ENCODE measurements at places on chromosomes 1 and 21. TPM values are rescaled to one million over a fixed set of nuclear protein-coding genes. Genes with fewer than 3 reads are reported as not detected.

- peaks cover 5% of the 10 kb centered on the region for H3K36me3 ChIP-seq
- no peak overlapping the region for H3K4me3 ChIP-seq
- no peaks in the 10 kb centered on the region for H3K27me3 ChIP-seq
- H3K27ac ChIP-seq = peak overlapping the region; percentile 58
Measured at GRCh38 chr1:21149855-21150432, 26.8 kb downstream of the EIF4G3 start.

Gene SAMD13
- total RNA-seq = 2.1 TPM

DNA sequence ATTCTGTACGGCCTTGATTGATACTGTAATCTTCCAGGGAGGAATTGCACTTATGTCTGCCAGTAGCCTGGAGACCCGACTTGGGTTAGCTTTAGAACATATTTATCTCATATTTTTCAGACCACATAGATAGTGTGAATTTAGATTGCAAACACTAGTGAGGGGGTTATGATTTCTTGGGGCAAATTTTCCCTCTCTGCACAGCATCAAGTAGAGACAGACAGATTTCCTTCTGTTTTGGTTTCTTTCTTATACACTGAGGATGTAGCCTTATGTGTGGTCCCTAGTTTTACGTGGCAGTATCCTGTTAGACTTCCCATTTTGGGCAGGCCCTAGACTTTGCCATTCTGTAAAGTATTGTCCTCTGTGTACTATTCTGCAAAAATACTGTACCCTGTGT lies 29.0 kb downstream of the SOAT1 start:
- H3K27ac ChIP-seq = no peak overlapping the region
- no peaks in the 10 kb centered on the region for H3K27me3 ChIP-seq
- no peak for DNase-seq
- H3K36me3 ChIP-seq = peaks cover 26% of the 10 kb centered on the region
- H3K4me3 ChIP-seq = no peak overlapping the region

- H3K27ac ChIP-seq = no peak overlapping the region
- no peaks in the 10 kb centered on the region for H3K36me3 ChIP-seq
- DNase-seq = no peak
- H3K4me3 ChIP-seq = no peak overlapping the region
- H3K4me1 ChIP-seq = no peaks in the 10 kb centered on the region
Measured at GRCh38 chr1:247119600-247120407, 15.6 kb upstream of the ZNF669 start.

Gene KRTAP19-1
- not detected for total RNA-seq

DNA sequence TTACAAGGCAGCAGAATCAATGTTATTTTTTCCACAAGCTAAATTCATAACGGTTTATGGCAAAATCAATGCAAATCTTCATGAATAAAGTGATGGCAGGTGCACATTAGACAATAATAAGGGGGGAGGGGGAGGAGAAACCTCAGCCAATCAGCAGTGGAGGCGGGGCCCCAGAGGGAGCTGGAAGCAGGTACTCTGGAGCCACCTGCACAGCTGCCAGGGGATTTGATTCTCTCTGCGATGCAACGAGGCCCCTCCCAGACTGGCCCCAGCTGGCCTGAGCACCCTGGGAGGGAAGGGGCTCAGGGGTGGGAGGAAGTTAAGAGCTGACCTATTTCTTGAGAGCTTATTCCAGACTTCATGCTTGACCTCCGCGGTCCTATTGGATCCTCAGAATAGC lies 127.8 kb upstream of the IGSF21 start:
- no peak for DNase-seq
- H3K36me3 ChIP-seq = no peaks in the 10 kb centered on the region
- H3K4me1 ChIP-seq = no peaks in the 10 kb centered on the region
- H3K27ac ChIP-seq = no peak overlapping the region
- no peak overlapping the region for H3K4me3 ChIP-seq

DNA sequence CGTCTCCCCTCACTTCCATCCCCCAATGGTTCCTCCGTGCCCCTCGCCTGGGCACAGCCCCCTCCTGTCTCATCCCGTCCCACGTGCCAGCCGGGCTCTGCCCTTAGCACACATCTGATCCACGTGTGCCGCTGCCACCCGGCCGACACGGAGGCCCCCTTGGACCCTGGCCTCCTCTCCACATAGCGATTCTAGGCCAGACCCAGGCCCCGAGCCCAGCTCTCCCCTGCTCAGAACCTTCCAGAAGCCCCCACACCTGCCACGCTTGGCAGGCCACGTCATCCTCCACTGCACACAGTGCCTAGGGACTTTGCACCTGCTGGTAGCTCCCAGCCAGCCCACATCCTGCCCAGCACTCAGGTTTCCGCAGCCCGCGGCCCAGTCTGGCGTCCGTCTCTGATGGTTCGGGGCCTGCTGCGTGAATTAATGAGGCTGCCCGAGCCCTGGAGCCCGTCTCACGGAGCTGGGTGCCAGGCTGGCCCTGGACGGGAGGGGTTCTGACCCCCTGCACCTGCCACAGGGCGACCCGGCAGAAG lies 20.1 kb downstream of the PLCH2 start:
- no peaks in the 10 kb centered on the region for H3K4me1 ChIP-seq
- peaks cover 62% of the 10 kb centered on the region for H3K27me3 ChIP-seq
- H3K27ac ChIP-seq = no peak overlapping the region
- no peak for DNase-seq
- H3K4me3 ChIP-seq = no peak overlapping the region

GRCh38 chr1:201016943-201017827 lies 6.3 kb downstream of the KIF21B start:
- no peaks in the 10 kb centered on the region for H3K27me3 ChIP-seq
- H3K4me3 ChIP-seq = no peak overlapping the region
- H3K4me1 ChIP-seq = peaks cover 27% of the 10 kb centered on the region
- H3K36me3 ChIP-seq = no peaks in the 10 kb centered on the region
- DNase-seq = no peak

Measured in esophagus muscularis mucosa (tissue), 4 donors.